ENCODE measurements at places on chromosomes 1 and 21.

DNA sequence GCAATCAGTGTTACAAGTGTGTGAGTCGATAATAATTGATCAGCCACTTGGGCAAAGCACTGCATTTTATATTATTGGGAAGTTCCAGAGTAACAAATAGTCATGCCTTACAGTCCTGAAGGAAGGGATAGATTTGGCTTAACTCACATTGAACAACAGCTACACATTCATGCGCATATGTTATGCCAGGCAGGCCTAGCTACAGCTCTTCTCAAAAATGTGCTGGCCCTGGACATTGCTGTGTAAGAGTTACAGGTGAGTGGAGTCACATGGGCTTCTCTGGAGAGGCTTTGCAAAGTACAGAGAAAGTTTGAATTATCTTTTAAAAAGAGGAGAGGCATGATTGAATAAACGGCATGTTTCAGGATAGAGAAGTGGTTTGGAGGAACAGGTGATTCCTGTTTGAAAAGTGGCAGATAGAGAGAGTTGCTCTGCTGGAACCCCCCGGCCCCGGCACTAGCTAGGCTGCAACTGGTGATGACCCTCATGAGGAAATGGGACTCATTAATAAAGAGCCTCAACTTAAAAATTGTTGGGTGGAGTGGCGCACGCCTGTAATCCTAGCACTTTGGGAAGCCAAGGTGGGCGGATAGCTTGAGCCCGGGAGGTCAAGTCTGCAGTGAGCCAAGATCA, 200.6 kb downstream of the CRB1 start:
- no peak overlapping the region for H3K4me3 ChIP-seq
- H3K27ac ChIP-seq: no peak overlapping the region
- DNase-seq: no peak
- H3K36me3 ChIP-seq: no peaks in the 10 kb centered on the region
- H3K27me3 ChIP-seq: no peaks in the 10 kb centered on the region

- peak; percentile 76 for DNase-seq
- H3K36me3 ChIP-seq: no peaks in the 10 kb centered on the region
- no peak overlapping the region for H3K27ac ChIP-seq
- peaks cover 16% of the 10 kb centered on the region for H3K4me1 ChIP-seq
- no peak overlapping the region for H3K4me3 ChIP-seq
Measured at GRCh38 chr21:42414928-42415769, 11.4 kb downstream of the UBASH3A start.

- H3K4me1 ChIP-seq: peaks cover 43% of the 10 kb centered on the region
- no peaks in the 10 kb centered on the region for H3K36me3 ChIP-seq
- DNase-seq: no peak
- H3K27me3 ChIP-seq: no peaks in the 10 kb centered on the region
- H3K27ac ChIP-seq: peak overlapping the region; percentile 80
Measured at GRCh38 chr1:18927654-18928272, 25.4 kb upstream of the ALDH4A1 start.

- H3K27me3 ChIP-seq: peaks cover 2% of the 10 kb centered on the region
- DNase-seq: no peak
- no peak overlapping the region for H3K27ac ChIP-seq
- no peaks in the 10 kb centered on the region for H3K36me3 ChIP-seq
Measured at GRCh38 chr1:232109391-232109790, 482.8 kb downstream of the DISC1 start.

DNA sequence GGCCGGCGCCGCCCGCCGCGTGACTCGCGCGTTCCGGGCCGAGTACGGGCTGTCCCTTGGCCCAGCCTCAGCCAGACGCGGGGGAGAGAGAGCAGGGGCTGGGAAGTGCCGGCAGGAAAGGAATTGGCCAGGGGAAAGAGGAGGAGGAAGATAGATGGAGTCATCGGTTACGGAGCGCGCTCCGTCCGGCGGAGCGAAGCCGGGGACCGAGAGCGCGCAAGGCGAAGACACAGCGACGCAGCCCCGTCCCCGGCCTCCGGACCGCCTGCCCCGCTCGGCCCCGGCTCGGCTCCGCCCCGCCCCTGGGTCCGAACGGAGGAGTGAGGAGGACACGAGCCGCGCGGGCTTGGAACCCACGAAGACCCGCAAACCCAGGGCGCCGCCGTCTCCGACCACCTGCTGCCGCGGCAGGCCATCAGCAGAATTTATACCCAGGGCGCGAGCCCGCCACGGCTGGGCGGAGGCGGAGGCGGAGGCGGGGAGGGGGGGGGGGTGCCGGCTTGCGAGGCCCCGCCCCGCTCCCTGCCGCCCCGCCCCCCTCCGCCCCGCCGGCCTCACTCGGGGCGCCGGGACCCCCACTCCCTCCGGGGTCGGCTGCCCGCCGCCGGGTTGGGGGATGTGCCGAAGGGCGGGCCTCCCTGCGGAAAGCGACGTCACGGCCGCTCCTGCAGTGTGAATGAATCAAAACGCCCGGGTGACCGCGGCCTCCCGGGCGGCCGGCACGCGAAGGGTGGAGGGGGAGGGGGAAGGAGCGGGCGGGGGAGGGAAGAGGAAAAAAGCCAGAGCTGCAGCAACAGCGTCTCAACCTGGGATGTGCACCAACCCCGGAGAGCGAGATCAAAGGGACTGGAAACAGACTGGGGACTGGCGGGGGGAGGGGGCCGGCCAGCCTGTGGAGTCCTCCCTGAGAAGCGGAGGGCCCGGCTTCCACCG, at the start of gene LHX4:
Gene LHX4, plus strand, starts transcription at position 782 of the 933 bp plus-strand sequence. CDS start 266 bp downstream, outside the sequence.
- peak within 1 kb of the TSS; percentile 50 for H3K4me3 ChIP-seq
- H3K27me3 ChIP-seq: peaks cover 94% of the 10 kb centered on the region
- peak; percentile 53 for DNase-seq
- H3K27ac ChIP-seq: no peak within 1 kb of the TSS
- H3K36me3 ChIP-seq: no peaks in the 10 kb centered on the region
- H3K4me1 ChIP-seq: peaks cover 13% of the 10 kb centered on the region

DNA sequence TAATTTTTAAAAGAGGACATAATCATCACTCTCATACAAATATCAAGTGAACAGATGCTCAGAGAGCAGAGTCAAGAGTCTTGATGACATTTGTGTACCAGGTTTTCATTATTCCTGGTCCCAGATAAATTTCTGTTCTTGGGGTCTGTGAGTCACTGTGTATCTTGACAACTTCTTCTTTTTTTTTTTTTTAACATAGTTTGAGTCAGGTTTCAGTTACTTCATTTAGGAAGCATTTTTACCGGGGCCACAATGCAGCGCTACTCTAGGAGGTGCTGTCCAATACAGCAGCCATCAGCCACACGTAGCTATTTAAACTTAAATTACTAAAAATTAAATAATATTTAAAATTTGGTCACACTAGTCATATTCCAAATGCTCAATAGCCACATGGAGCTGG, 188.1 kb upstream of the SAMSN1 start:
- no peaks in the 10 kb centered on the region for H3K4me1 ChIP-seq
- no peak overlapping the region for H3K27ac ChIP-seq
- DNase-seq: no peak
- no peaks in the 10 kb centered on the region for H3K27me3 ChIP-seq
- no peak overlapping the region for H3K4me3 ChIP-seq

DNA sequence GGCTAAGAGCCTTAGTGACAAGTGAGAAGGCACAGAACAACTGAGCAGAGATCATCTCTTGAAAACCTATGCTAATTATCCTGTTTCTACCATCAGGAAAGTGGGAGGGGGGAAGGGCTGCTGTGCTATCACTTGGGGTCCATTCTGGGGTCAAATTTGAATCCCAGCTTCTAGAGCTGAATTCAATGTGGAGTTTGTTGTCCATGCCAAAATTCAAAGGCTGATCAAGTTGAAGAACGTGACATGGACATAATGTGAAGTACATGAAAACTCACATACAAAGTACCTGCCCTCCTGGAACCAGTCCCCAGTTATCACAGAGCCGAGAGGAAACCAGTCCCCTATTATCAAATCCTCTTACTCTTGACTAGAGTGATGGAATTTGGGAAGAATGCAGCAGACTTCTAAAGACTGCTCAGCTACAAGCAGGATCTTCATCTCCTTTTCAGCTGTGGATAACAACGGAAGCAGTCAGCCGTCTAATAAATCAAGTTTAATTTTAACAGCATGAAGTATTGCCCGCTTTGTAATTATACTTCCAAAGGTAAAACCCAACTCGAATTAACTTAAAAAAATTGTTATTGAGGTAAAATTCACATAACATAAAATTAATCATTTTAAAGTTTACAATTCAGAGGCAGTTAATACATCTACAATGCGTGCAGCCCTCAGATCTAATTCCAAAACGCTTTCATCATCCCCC, 78.3 kb downstream of the SLC45A1 start:
- H3K4me3 ChIP-seq: peak overlapping the region; percentile 18
- H3K36me3 ChIP-seq: no peaks in the 10 kb centered on the region
- H3K4me1 ChIP-seq: peaks cover 53% of the 10 kb centered on the region
- H3K27me3 ChIP-seq: no peaks in the 10 kb centered on the region
- peak overlapping the region; percentile 80 for H3K27ac ChIP-seq

GRCh38 chr1:96211202-96211601, 510.4 kb upstream of the PTBP2 start:
- H3K36me3 ChIP-seq: no peaks in the 10 kb centered on the region
- H3K27me3 ChIP-seq: no peaks in the 10 kb centered on the region
- no peak overlapping the region for H3K27ac ChIP-seq
- no peaks in the 10 kb centered on the region for H3K4me1 ChIP-seq
- no peak overlapping the region for H3K4me3 ChIP-seq
- DNase-seq: no peak

GRCh38 chr1:24705260-24706073, 39.8 kb upstream of the CLIC4 start:
- peak; percentile 90 for DNase-seq
- H3K27ac ChIP-seq: peak overlapping the region; percentile 69
- no peak overlapping the region for H3K4me3 ChIP-seq
- no peaks in the 10 kb centered on the region for H3K36me3 ChIP-seq

- H3K27ac ChIP-seq: no peak overlapping the region
- H3K4me3 ChIP-seq: no peak overlapping the region
- H3K4me1 ChIP-seq: peaks cover 7% of the 10 kb centered on the region
Measured at GRCh38 chr1:19310061-19310460, 1.9 kb downstream of the AKR7A2 start.

Data from A673 (cell line).